ENCODE measurements at places on chromosomes 1 and 21.

- no peak for DNase-seq
Observed at GRCh38 chr1:93496520-93496919, 48.6 kb downstream of the FNBP1L start.

DNA sequence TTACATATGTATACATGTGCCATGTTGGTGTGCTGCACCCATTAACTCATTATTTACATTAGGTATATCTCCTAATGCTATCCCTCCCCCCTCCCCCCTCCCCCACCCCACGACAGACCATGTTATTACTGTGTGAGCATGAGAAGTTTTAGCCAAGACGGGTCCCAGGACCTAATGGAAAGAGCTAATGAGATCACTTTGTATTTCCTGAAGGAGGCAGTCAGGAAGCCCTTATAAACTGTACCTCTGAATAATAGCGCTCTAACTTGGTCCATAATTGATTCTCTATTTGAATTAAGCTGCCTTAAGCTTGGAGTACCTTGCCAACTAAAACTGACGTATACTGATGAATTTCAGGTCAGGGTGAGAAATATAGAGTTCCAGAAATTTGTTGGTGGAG is 4.1 kb upstream of the NEGR1 start:
- no peak for DNase-seq

- no peak for DNase-seq
Observed at GRCh38 chr1:14067711-14068110, 367.7 kb downstream of the PRDM2 start.

GRCh38 chr1:211537253-211537652 is 41.7 kb downstream of the SLC30A1 start:
- DNase-seq = no peak

GRCh38 chr1:186541003-186541402 is 80.1 kb upstream of the PDC start:
- DNase-seq = no peak

DNA sequence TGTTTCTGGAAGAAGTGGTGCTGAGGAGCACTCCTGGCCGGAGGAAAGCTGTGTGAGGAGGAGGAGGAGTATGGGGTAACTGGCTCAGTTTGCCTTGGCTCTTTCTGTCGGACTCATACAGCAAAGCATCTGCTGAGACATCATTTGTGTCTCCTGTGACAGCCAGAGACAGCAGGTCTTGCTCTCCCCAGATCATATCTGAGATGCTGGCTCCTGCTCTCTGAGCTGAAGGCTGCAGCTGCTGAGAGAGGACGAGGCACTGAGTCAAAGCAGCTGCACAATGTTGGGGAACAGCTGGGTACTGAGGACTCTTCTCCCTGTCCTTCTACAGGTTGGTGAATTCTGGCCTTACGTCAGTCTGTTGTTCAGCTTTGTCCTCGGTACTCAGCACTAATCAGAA is 14.3 kb downstream of the OR2B11 start:
- DNase-seq = no peak

Data from activated T-helper 1 cell treated with Interleukin-2 at 50 U/mL for 16 hours (primary cell).